ENCODE measurements at places on chromosomes 12 and 14. TPM values are rescaled to one million over a fixed set of nuclear protein-coding genes. Genes with fewer than 3 reads are reported as not detected.

PRKCH gene
- 34.8 TPM for total RNA-seq

FOXN4 gene
- not detected for total RNA-seq

LHX5 gene
- not detected for total RNA-seq

OAS1 gene
- total RNA-seq = 18.1 TPM

FOXM1 gene
- total RNA-seq = 3.3 TPM

RNASE4 gene
- 20.8 TPM for total RNA-seq

DIO2 gene
- total RNA-seq = 5.0 TPM

All from left cardiac atrium (tissue), 4 donors.